ENCODE measurements at places on chromosomes 3 and 15. TPM values are rescaled to one million over a fixed set of nuclear protein-coding genes. Genes with fewer than 3 reads are reported as not detected.

DNA sequence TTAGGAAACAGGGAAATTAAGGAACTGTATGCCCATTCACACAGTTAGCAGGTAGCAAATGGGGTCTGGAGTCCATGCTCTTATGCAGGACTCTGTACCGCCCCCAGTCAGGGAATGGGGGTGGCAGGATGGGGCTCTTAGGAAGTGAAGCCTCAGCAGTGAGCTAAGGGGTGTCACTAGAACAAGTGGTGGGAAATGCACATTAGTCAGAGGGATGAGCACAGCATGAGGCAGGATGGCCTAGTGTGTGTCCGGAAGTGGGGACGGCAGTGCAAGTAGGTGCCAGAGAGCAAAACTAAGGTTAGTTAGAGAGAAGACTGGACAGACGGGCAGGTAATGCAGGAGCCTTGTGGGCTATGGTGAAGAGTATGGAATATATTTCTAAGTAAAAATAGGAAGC, 60.7 kb downstream of the ST3GAL6 start:
- no peak for DNase-seq

Gene EPHB3
- not detected for total RNA-seq

- DNase-seq: peak; percentile 19
These were observed 18.3 kb downstream of the FBXO22 start for GRCh38 chr15:75921732-75922703.

- peak; percentile 7 for DNase-seq
These were observed 161.7 kb downstream of the POLR2M start for GRCh38 chr15:57867970-57868798.

DNA sequence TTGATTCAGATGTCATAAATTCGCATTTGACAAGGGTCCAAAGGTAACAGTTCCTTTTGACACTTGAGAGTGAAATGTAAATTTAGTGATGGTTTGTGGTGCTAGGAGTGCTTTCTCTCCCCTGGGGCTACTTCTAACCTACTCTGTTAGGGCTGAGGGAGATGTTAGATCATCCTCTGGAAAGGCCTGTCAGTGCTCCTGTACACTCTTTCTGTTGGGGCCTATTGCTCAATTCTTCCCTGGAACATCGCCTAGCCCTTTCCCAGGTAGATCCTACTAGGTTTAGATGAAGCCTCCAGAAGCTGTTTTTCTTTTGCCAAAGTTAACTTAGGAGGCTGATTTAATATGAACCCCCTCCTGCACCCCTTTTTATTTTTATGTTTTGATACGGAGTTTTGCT, 1.4 kb downstream of the PCCB start:
- no peak for DNase-seq

Gene SPESP1
- total RNA-seq: 0.18 TPM

Gene PDCD7
- 33.8 TPM for total RNA-seq

Gene LDHAL6B
- not detected for total RNA-seq

GRCh38 chr3:127377801-127378655, 90.2 kb upstream of the PRR20G start:
- DNase-seq: no peak

Gene GOLGA6A
- not detected for total RNA-seq

Gene GOLGA6D
- not detected for total RNA-seq

- DNase-seq: peak; percentile 74
These were observed 22.4 kb upstream of the SRP14 start for GRCh38 chr15:40061212-40061901.

Gene TADA3
- 57.5 TPM for total RNA-seq

Measured in activated CD8-positive, alpha-beta T cell treated with anti-CD3 and anti-CD28 coated beads for 36 hours (primary cell).